NCI-H1092 (cell line): ENCODE measurements at places on chromosomes 6 and 20.

GRCh38 chr20:13305284-13305683, 84.2 kb downstream of the ISM1 start:
- DNase-seq = no peak

- no peak for DNase-seq
Measured at GRCh38 chr6:11043378-11043960, 636 bp downstream of the ELOVL2 start.

DNA sequence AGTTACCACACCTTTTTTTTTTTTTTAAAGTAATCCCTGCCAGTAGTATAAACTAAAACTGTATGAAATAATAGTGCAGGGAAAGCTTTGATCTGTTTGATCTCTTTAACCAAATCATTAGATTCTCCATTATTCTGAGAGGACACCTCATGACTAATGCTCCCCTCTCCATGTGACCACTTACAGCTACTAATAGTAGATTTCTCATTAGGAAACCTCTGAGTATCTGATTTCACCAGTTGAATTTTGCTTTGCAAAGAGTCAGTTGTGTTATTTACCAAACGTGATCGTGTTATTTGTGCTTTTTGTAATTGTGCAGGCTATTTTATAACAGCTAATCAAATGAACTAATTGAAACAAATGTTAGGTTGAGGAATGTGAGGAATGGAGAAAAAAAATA, 12.5 kb downstream of the CASP8AP2 start:
- DNase-seq = no peak

DNA sequence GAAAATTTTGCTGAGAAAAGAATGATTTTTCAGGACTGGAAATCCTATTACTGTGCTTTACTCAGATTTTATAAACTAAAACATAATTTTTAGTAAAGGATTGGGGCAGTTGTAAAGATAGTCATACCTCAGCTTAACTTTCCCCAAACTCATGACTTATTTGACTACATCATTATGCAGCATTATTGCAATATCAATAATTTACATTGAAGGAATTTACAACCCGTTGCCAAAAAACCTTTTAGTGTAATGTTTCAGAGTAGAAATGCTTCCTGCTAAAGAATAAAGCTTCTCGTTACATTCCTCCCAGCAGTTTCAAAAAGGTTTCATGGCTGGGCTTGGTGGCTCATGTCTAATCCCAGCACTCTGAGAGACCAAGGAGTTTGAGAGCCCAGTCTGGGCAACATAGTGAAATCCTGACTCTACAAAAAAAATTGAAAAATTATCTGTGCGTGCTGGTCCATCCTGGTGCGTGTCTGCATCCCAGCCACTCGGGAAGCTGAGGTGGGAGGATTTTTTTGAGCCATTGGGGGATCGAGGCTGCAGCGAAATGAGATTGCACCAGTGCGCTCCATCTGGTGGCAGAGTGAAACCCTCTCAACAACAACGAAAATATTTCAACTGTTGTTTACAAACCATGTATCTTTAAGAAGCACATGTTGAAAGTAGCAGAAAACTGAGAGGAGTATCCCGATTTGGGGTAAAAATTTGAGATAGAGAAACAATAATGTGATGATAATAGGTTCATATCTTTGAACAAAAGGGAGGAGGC, 4.4 kb downstream of the AMD1 start:
- no peak for DNase-seq

DNA sequence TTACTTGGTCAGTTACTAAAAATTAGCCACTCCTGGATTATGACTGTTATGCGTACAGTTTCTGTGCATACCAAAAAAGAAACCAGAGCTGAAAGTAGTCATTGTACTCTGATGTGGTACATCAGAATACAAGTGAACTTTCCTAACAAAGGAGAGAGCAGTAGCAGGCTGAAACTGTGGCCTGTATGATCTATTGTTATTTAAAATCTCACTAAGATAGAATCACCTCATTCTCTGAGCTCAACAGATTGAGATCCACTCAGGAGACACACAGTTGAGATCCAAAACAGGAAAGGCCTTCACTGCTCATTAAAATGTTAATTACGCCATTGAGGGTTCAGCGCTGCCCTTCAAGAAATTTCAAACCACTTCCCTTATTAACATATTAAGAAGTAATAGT, 576.4 kb downstream of the LMBRD1 start:
- DNase-seq = no peak

- DNase-seq = no peak
Measured at GRCh38 chr6:68732423-68732822, 97.3 kb downstream of the ADGRB3 start.

GRCh38 chr20:24653306-24653705, 183.9 kb downstream of the SYNDIG1 start:
- DNase-seq = no peak

DNA sequence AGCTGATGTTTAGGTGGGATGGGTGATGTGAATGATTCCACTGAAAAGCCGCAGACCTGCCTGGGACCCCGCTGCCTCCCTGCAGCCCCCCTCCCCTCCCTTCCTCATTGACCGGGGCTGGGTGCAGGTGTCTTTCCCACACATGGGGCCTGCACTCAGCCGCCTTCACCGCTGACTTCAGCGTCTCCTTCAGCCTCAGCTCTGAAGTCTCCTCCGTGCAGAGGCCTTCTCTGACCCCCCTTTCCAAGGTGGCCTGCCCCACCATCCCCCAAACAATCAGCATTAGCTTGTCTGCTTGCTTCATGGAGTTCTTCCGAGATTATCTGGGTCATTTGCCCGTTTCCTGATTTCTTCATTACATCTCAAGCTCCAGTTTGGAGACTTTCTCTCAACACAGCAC, 140.7 kb downstream of the SMOC2 start:
- DNase-seq = no peak

DNA sequence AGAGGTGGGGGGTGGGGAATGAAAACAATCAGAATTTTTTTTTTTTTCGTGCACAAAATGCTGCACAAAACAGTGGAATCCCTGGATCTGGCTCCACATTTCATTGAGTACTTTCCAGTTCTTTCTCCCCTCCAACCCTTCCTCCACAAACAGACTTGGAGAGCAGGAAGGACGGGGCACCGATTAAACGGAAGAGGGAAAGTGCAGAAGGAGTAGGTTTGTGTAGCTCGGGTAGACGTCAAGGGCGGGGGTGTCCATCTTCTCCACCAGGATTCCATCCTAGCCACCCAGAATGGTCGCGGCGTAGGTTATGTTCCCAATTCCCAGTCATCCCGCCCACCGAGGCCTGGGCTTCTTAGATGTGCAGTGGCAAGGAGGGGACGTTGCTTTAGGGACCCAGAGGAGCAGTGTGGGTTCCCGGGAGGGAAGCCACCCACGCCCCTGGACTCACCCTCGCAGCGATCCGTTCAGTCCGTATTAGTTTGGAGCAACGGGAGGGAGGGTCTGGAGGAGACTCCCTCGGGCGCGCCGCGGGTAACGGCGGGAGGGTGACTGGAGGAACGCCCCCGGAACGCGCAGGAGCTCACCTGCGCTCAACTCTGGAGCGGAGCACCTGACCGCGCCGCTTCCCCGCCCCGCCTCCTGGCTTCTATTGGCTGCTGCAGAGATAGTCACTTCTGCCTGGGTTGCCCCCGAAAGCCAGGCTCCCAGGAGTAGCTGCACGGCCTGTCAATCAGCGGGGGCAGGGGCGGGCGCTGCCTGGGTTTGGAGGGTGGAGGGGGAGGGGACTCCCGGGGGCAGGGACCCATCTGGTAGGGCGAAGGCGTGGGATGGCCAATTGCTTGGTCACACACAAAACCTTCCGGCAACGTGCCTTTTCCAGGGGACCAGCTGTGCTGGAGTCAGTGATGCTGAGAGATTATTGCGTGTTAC, at the start of gene ENPP5:
Gene ENPP5 (minus strand): TSS at position 624 of the 933 bp plus-strand sequence. CDS start 2,718 bp downstream, outside the sequence.
- DNase-seq = peak; percentile 71

GRCh38 chr20:47676219-47676721, 109.0 kb downstream of the SULF2 start:
- no peak for DNase-seq

DNA sequence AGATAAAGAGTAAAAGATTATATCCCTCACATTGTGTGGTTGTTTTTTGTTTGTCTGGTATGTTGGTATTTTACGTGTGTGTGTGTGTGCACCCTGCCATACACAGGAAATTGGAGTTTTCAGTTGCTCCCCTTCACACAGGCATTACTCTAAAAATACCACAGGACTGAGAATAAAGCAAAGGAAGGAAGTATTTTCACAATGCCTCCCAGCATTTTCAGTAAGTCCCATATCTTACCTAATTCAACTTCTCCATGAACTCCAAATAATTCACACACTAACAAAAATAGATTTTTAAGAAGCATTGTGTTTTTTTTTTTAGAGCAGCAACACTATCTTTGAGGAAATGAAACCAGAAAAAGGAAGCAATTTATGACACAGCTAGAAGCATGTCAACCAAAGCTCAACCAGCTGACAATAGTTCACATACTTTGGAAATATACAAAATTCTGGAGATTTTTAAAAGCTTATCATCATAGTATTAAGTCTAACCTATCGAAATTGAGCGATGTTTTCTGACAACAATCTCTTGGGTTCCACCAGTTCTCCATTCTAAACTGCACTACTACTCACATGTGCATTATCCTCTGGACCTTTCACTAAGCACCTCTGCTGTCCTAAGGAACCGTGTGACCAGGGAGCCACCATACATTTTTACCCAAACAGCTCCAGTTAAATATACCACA, 2.1 kb downstream of the UBE2J1 start:
- no peak for DNase-seq
